Activated B cell treated with CpG ODN at 0.5 μM for 24 hours (primary cell): ENCODE measurements at places on chromosomes 1 and 21. TPM values are rescaled to one million over a fixed set of nuclear protein-coding genes. Genes with fewer than 3 reads are reported as not detected.

DNA sequence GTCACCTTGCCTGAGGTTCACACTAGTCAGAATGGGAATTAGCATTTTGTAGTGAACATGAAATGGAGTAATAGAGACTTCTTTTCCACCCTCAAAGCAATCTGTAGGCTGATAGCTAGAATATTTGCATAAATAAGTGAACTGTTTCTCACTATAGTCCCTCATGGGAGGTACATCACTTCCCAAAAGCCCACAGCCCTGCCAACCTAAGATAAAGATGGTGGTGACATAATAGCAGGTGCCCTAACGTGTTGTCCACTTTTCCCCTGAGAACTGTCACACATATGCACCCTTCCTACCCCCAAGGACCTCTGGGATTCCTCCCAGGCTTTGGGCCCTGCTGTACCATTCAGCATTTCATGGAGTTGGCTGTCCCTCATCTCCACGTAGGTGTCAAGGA, 4.4 kb downstream of the TMEM35B start:
- DNase-seq, result no peak

DNA sequence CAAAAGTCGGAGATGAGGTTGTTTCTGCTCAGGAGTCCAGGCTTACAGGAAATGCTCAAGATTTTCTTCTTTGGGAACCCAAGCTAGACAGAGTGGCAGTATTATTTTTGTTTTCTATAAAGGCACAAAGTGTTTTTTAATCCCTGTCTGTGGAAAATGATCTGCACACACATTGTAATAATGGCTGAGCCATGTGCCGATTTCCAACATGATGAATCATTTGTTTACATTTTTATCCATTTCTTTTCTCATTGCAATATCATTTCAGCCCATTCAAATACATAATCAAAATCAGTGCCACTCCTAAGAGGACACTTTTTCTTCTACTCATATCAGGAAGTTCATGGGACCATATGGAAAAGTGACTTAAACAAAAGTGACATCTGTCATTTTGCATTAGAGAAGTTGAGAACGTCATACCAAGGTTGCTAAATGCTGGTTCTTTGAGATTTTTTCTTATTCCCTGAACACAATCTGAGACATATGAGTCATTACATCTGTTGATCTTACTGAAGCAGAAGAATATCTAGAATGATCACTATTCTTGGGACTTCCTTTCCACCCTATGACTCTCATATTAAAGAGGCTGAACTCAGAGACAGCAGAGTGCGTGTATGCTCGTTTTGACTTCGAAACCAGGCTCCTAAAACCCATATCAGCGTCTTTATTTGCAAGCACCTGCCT, 44.9 kb downstream of the ACTA1 start:
- no peak for DNase-seq

- DNase-seq, result no peak
Observed at GRCh38 chr1:116587501-116588227, 16.8 kb upstream of the CD58 start.

DNA sequence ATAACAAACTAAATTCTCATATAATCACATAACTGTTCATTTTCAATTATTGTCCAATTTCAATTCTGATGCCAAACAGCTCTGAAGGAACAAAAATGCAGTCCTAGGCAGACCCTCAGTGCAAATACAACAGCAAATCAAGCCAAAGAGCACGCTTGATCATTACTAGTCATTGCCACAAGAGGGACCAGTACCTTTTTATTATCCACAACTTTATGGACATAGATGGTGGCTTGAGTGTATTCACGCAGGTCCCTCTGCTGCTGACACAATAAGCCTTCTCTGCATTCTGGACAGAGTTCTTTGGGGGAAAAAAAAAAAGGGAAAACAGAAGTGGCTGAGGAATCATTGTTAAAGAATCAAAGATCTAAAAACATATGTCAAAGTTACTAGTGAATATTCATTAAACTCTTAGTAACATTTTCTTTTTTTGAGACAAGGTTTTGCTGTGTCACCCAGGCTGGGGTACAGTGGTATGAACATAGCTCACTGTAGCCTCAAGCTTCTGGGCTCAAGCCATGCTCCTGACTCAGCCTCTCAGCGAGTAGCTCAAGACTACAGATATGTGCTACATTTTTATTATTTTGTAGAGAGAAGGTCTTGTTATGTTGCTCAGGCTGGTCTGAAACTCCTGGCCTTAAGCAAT, 34.3 kb upstream of the RAP1GAP start:
- DNase-seq, result no peak

- DNase-seq, result no peak
Observed at GRCh38 chr1:91836331-91837040, 49.5 kb downstream of the TGFBR3 start.

GRCh38 chr1:247966532-247967204, 1.6 kb downstream of the OR2AK2 start:
- no peak for DNase-seq

GRCh38 chr1:54922921-54923421, 36.0 kb upstream of the DHCR24 start:
- no peak for DNase-seq

GRCh38 chr1:10033359-10033845, 644 bp downstream of the UBE4B start:
- DNase-seq, result no peak

- no peak for DNase-seq
Observed at GRCh38 chr1:164864161-164864560, 305.2 kb downstream of the PBX1 start.

DNA sequence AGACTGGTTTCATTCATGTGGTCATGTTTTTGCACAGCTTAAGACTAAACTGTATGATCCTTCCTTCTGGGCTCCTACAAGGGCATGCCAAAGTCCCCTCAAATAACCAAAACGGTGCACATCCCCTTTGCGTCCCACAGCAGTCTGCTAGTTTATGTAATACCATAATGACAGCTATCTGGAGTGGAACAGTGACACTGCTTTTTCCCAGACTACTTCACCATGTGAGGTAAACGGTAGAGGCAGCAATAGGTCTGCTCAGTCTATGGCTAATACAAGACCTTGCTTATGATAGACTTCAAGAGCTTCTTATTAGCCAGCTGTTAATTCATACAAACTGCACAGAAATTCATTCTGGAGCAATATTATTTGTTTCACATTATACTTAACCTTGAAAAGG, 395.5 kb downstream of the SMYD3 start:
- no peak for DNase-seq

- DNase-seq, result no peak
Observed at GRCh38 chr1:48688102-48688760, 88.5 kb downstream of the BEND5 start.

DNA sequence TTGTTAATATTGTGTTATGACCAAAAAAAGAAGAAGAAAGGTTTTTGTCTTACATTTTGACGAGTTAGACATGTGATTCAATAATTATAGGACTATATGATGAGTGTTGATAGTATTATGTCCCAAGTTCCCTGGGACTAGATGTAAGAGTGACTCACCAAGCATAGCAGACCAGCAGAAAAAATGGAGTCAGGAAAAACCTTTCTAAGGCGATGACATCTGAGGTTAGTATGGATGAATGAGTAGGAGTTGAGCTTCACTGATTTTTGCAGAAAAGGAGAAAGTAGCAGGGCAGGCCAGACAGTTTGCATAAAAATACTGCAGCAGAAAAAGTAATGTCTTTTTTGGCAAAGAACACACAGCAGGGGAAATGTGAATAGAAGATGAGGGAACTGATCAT, 1041.3 kb upstream of the ADGRL4 start:
- no peak for DNase-seq

DNA sequence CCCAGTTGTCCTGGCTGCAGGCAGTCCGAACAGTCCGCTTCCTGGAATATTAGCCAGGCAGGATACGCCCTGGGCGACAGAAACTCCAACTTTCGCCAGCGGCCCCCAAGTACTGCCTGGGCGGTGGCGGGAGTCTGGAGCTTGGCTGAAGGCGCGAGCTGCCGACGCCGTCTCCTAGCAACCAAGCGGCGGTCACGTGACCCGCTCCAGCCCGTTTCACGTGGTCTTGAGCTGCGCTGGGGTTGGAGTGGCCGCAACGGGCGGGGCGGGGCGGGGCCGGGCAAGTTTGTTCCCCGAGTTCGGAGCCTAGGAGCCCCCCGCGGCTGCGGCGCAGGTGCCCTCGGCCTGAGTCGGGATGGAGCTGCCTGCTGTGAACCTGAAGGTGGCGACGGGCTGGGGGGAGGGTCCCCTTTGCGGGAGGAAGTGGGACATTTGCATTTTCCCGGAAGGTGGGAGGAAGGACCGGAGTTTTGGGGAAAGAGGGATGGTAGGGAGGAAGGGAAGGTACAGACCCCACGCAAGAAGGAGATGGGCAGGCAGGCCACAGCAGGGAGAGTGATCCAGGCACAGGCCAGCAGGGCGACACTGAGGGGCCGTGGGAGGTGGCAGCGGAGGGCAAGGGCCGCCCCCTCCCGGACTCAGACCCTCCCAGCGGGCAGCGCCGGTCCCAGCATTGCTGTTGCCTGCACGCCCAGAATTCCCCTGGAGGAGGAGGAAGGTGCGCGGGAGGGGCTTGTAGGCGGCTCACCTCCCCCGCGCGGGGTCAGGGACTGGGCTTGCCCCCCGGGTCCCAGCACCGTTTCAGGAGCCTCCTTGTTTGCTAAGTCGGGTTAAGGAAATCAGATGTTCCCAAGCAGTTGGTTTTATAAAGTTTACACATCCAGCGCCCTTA, at the start of gene AGTRAP:
TSS of gene AGTRAP (plus strand) at position 283 of the 892 bp plus-strand sequence. CDS start at position 356, 73 bp downstream.
- DNase-seq, result peak; percentile 80

GRCh38 chr1:22539510-22540118, 23.7 kb upstream of the EPHA8 start:
- DNase-seq, result no peak

- DNase-seq, result no peak
Observed at GRCh38 chr1:118028267-118028666, 98.7 kb downstream of the WDR3 start.

DNA sequence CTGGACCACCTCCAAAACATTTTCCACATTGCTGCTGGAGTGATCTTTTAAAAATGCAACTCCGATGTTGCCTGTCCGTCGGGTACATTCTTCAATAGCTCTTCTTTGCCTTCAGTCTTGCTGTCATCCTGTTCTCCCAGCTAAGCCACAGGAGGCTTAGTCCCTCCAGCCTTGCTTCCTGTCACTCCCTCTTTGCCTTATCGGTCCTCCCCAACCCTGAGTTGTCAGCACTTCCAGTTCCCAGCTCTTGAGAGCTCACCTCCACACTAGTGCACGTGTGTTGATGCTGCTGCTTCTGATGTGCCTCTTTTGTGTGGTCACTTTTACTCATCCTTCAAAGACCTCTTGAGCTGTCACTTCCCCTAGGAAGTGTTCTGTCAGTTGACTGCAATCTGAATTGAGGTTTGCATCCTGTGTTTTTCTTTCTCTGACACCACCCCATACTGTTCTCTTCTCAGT, 15.3 kb downstream of the UCK2 start:
- no peak for DNase-seq

DNA sequence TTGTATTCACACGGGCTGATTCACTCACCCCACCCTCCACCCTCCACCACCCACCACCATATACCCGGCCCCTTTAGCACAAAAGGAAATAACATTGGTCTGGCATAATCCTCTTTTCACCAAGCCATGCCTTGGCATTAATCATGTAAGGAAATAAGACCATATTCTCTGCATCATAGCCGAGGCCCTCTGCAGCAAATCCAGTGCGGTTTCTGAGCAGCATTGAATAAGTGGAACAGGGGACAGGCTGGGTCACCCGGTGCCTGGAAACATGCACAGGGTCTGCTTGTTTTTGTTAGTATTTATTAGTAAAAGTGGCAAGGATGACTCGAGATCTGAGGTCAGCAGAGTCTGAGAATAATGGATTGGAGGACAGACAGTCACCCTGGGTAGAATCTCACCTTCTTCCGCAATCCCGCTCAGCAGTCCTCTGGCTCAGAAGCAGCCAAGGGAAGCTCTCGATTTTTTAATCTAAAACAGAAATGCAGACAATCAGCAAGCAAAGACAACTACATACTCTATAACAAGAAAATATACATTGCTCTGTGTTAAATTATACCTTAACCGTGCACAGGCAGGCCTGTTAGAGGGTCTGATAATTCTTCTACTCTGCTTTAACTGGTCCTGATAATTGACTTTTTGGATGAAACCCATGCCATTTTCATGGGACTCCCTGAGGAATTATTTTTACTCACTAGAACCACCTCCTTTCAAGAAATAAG, 52.4 kb upstream of the CDC42BPA start:
- DNase-seq, result no peak

- DNase-seq, result no peak
Observed at GRCh38 chr1:29145739-29146437, 22.2 kb upstream of the TMEM200B start.

- no peak for DNase-seq
Observed at GRCh38 chr1:187629075-187629474, 800.3 kb downstream of the PLA2G4A start.

- DNase-seq, result no peak
Observed at GRCh38 chr1:174131032-174131638, 28.2 kb upstream of the RABGAP1L start.

DNA sequence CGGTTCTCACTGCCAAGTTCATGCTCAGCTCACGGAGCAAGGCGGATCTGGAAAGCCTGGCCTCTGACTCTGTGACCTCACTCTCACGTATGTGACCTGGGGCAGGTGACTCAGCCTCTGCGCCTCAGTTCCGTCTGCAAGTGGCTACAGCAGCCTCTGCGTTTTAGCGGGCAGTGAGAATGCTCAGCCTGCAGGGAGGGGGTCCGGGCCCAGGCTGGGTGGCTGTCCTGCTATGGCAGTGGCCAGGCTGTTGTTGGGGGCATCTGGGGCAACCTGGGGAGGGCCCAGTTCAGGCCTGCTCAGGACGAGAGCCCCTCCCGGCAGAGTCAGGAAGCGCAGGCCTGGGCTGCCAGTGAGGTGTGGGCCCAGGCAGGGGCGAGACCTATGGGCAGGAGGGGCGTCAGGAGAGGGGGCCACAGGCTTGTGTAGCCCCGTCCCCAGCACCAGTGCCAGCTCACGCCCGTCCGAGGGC, 27.9 kb downstream of the ARHGEF16 start:
- DNase-seq, result no peak

PRPF38A gene
- total RNA-seq, result 75.6 and 78.4 TPM in 2 replicates

ATPAF1 gene
- total RNA-seq, result 21.2 and 24.5 TPM in 2 replicates

APCS gene
- total RNA-seq, result not detected in 2 replicates

ZNF593OS gene
- not detected in 2 replicates for total RNA-seq

EDARADD gene
- not detected in 2 replicates for total RNA-seq

CR1L gene
- total RNA-seq, result 0.60 and 0.73 TPM in 2 replicates

ACTL8 gene
- not detected in 2 replicates for total RNA-seq

ATP6V1G3 gene
- total RNA-seq, result not detected in 2 replicates

KCNE1 gene
- total RNA-seq, result 0.10 TPM in 1 of 2 replicates, not detected in the other

HPCA gene
- not detected in 2 replicates for total RNA-seq

SUCO gene
- 35.2 and 47.1 TPM in 2 replicates for total RNA-seq

SAMD13 gene
- total RNA-seq, result 0.18 TPM in 1 of 2 replicates, not detected in the other

TDRD5 gene
- total RNA-seq, result not detected in 2 replicates

TCHHL1 gene
- not detected in 2 replicates for total RNA-seq
